ENCODE measurements at places on chromosomes 16 and 17.
A peak's percentile ranks its signal among the peaks of the same experiment; 100 is the strongest.

GRCh38 chr16:23640615-23640930 is 537 bp downstream of the PALB2 start:
- no peak for DNase-seq

DNA sequence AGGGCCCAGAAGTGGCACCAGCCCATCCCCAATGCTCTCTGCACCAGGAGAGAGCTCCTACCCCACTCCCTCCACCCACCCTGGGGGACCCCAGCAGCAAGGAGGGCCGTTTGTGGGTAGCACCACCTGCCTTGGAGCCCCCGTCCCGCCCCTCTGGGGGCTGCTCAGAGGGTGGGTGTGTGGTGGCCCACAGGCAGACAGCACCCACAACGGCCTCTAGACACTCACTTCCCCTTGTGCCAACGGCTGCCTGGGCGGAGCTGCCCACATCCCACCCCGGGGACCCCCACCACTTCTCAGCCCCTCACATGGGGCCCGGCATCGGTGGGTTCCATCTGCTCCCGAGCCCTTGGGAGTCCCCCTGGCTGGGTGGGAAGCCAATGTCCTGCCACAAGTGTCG is 33.3 kb downstream of the BAHCC1 start:
- DNase-seq, result no peak

- DNase-seq, result no peak
Measured at GRCh38 chr17:81923302-81924260, 4.0 kb downstream of the MAFG start.

- no peak for DNase-seq
Measured at GRCh38 chr17:74383141-74383540, 15.8 kb downstream of the GPR142 start.

- peak; percentile 70 for DNase-seq
Measured at GRCh38 chr16:67562526-67562917, at the start of gene CTCF. TSS of gene CTCF (plus strand) at chr16:67562526. CDS start at chr16:67610833, 48,307 bp downstream.

DNA sequence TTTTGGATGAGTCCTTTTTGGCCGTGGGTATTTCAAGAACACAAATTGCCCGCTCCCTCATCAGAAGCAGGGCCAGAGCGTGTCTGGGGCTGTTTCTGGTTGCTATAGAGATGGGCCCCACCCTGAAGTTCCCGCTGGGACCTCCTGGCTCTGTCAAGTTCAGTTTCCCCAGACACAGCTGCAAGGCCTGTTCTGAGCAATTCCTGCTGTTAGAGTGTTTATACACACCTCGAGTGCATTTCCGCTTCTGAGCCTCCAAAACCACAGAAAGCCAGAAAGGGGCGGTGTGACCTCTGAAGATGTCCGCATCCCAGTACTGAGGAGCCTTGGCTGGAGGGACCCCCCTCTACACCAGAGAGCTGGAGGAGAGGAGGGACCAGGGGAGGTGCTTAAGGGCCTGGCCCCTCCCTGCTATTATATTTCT is 9.3 kb upstream of the WBP2 start:
- DNase-seq, result peak; percentile 28

DNA sequence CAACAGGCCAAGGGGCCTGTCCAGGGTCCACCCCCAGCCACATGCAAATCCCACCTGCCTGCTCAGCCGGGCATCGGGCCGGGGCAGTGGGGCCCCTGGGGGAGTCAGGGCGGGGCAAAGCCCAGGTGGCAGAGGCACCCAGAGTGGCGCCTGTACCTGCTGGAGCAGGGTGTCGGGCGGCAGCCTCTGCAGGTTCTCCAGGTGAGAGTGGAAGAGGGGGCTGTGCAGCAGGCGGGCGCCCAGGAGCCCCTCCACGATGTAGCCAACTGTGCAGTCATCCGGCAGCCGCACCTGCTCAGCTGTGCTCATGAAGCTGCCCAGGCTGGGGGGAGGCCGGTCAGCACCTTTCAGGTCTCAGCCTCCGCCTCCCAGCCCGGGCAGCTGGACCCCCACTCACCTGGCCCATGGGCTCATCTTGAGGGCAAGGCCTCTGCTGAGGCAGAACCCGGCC is 2.1 kb downstream of the RFNG start:
- no peak for DNase-seq

DNA sequence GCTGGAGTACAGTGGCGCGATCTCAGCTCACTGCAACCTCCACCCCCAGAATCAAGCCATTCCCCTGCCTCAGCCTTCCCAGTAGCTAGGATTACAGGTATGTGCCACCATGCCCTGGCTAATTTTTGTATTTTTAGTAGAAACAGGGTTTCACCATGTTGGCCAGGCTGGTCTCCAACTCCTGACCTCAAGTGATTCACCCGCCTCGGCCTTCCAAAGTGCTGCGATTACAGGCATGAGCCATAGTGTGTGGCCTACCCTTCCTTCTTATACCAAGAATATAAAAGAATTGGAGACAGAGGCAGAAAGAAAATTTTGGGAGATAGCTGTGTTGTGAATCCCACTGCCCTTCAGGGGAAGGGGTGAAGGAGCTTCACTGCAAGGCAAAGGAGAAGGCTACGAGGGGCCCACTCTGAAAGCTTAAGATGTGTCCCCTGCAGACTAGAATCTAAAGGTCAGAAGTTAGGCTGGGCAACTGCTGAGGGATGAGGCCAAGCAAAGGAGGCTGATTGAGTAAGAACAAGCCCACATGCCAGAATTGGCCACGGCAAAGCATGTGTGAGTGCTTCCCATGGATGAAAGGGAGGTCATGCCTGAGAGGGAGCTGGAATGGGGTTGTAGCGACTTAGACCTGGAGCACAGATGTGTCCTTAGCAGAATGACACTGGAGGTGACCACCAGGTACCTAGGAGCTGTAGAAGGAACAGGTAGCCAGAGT is 8.4 kb upstream of the CRYBA1 start:
- no peak for DNase-seq

GRCh38 chr17:76473541-76473985 is 6.2 kb downstream of the AANAT start:
- DNase-seq, result no peak

DNA sequence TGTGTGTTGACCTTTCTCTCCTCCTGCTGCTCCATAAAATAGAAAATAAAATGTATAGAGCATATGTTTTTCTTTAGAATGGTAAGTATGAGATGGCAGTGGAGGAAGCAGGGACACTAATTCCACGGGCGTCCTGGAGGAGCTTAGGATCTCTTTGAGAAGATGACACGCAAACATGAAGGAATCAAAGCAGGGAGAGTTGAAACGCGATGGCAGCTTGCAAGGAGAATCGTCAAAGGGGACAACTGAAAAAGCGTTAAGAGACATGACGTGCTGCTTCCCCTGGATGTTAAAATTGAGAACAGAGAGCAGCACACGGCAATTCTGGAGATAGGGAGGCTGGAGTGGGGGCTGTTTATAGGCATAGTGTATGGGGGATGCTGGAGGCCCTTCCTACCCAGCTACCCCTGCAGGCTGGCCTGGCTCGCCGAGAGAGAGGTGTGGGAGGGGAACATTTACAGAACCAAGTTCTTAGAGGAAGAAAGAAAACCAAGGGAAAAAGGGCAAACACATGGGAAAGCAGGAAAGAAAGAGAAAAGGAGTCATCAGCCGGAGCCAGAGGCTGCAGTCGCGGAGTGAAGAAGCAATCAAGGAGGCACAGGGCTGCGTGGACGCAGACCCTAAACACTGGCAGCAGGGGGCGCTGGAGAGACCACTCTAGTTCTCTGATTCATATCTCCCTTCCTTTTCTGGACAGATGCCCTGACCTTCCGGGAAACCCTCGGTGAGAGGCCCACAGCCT is 55.8 kb downstream of the MYH13 start:
- no peak for DNase-seq

GRCh38 chr17:50690887-50691549 is 16.7 kb downstream of the ANKRD40 start:
- DNase-seq, result no peak

DNA sequence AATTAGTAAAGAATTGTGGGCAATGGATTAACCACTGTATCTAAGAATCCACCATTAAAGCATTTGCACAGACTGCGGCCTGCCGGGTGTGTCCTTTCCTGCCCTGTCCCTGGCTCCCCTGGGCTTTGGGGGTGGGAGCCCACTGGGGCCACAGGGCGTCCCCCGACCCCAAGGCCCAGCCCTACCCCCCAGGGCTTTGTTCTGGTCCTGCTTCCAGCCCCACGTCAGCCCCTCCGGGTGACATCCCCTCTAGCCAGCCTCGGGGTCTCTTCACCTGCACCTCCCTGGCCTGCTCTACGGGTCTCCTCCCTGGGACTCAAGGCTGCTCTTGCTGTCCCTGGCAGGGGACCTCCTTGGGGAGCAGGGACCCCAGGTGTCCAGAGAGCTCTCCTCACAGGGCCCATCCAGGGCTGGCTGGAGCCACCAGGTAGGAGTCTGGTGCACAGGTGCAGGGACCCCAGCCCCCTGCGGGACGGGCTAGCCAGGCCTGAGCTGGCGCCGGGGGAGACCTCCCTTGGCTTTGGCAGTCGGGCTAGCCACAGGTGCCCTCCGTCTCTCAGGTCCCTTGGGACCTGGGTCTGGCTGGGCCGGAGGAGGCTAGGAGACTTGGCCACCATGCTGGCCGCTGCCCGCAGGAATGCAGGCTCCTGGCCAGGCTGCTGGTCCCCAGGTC is 6.4 kb upstream of the BAIAP3 start:
- DNase-seq, result no peak

DNA sequence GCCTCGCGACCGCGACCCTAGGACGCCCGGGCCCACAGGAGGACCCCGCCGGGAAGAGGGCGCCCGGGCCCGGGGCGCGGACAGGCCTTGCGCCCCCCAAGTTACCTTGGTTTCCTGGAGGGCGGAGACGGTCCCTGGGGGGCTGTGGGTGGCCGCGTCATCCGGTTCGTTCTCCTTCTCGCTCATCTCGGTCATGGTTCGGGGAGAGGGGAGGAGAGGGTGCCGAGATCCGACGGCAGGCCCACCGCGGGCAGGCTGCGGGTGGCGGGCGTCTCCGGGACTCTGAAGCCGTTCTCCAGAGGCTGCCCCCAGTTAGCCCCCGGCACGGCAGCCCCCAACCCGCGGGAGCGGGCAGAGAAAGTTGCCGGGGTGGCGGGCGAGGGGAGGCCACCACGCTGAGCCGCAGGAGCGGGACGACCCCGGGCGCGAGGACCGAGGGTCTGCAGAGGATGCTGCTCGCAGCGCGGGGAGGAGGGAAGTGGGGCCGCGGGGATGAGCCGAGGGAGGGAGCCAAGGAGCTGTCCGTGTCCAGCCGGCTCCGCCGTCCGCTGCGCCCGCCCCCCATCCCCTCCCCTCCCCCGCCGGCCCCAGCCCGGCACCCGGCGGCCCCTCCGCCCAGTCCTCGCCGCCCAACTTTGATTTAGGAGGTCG is at the start of gene STAC2:
STAC2 (minus strand) TSS at position 638 of the 651 bp plus-strand sequence; CDS start at position 195, 443 bp downstream.
- no peak for DNase-seq

DNA sequence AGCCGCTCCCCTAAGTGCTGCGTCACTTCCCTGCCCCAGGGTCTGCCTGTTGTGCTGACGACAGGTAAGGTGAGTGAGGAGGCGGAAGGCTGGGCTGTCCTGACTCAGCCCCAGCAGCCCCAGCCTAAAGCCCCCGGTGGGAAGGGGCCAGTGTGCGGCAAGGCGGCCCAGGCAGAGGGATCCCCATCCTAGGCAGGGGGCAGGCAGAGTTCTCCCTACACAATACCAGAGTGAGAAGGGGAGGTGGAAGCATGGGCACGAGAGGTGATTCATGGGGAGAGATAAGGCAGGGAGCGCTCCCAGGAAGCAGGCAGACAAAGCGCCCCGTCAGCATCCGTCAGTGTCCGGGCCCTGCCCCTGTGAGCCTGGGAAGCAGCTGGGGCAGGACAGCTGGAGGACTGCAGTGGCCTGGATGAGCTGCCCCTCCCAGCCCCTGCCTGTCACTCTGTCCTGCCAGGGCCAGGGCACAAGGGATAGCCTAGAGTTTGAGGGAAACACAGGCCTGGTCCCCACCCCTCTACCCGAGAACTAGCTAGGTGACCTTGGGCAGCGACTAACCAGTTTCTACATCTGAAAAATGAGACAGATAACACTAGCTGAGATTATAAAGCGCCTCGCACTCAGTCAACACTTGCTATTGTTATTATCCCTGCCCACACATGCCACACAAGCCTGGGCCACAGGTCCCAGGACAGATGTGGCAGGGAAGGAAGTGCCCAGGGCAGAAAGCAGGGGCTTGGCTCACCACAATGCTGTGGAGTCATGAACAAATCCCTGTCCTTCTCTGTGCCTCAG is 3.8 kb downstream of the FAM83G start:
- no peak for DNase-seq

DNA sequence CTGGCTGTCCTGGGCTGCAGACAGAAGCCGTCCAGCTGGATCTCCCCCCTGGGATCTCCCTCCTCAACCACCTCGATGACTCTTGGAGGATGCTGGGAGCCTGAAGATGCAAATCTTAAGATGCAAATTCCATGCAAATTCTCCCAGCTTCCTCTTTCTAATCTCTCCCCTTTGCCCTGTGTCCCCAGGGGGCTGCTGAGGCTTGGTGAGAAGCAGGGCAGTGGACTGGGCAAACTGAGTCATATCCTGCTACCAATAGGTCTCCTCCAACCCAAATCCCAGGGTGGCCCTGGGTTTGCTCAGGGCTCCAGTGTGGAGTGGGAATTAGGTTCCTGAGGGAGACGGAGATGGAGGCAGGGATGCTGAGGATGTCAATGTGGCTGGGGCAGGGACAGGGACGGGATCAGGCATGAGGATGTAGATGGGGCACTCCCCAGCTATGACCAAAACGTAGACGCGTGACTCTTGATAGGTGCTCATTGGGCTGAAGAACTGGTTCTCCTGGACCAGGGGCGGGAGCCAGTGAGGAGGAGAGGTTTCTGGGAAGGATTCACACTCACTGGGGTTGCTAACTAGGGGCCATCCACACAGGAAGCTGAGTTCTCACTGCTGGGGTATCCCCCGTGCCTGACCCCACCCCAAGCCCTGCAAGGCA is 3.6 kb upstream of the ALOX12B start:
- DNase-seq, result no peak

DNA sequence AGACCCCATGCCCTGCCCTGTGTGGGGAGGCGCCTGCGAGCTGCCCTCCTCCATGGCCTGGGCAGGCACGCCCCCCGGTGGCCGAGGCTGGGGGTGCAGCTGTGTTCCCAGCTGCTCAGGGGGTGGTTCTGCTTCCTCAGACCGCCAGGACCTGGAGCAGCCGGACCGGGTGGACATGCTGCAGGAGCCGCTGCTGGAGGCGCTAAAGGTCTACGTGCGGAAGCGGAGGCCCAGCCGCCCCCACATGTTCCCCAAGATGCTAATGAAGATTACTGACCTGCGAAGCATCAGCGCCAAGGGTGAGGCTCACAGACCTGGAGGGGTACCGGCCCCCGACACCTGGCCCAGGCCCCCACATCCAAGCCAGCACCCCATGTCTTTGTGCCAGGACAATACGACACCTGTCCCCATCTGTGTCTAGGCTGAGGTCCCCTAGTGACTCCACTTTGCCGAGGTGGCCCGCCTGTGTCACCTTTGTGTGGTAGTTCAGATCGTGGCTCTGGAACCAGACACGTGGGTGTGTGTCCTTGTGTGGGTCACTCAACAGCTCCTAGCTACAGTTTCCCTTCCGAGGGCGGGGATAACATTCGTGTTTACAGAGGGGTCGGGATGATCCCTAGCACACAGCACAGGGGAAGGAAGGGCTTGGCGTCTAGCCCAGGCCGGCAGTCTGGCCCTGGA is 9.3 kb downstream of the GJD3 start:
- DNase-seq, result peak; percentile 67

DNA sequence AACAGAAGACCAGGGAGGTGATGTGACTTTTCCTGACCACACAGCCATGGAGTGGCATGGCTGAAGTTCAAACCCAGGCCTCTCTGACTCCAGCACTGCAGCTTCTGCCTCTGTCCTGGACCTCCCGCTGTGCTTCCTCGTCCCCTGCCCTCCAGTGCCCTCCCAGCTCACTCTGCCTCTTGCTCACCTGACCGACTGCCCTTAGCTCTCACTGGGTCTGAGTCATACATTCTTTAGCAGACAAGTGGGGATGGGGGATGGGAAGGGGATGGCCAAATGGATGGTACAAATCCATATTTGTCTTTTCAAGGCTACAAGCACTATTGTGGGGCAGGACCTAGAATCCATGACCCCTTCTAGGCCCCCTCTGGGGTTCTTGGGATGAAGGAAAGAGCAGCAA is 33.0 kb downstream of the PITPNM3 start:
- DNase-seq, result no peak

All from activated T-cell treated with anti-CD3 and anti-CD28 coated beads for 24 hours (primary cell).